ENCODE measurements at places on chromosomes 5 and 9.

GRCh38 chr9:68473790-68474189, 66.9 kb downstream of the TMEM252 start:
- DNase-seq: no peak

DNA sequence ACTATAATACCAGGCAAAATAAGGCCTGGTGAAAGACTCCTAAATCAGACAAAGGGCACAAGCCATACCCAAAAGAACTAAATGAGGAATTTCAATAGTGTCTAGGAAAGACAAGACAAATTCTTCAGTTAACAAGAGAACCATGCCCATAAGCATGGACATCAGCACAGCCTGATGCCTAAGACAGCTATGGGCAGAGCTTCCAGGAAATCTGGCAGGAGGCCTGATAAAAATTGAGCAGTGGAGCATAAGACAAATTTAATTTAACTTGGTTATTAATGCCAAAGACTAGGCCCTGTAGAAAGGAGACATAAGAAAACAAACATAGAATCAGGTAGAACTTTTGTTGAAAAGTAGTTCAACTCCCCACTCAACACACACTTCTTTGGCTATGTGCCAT, 17.3 kb downstream of the KLHL3 start:
- no peak for DNase-seq

- no peak for DNase-seq
Observed at GRCh38 chr9:72305707-72306106, 59.3 kb downstream of the ZFAND5 start.

GRCh38 chr5:169260896-169261569, 39.9 kb downstream of the SLIT3 start:
- no peak for DNase-seq

DNA sequence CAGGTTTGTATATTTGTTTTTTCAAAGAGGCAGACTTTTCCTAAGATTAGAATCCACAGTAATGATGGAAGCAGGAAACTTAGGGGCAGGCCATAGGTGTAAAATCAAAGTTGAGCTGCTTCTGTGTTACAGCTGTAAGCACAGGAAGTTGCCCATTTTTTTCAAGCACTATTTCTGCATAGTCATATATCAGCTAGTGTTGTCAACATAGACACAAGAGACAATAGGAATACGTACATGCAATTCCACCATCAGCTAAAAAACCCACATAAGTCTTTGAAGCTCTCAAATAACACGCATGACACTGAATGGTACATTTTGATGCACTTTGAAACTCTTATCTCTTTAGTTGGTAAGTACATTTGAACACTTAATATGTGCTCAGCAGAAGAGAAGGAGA, 20.2 kb upstream of the SMIM15 start:
- DNase-seq: no peak
